Activated CD8-positive, alpha-beta memory T cell treated with anti-CD3 and anti-CD28 coated beads, Interleukin-2, amount 50 U/mL, for 4 hours (primary cell): ENCODE measurements at places on chromosomes 1 and 21.

DNA sequence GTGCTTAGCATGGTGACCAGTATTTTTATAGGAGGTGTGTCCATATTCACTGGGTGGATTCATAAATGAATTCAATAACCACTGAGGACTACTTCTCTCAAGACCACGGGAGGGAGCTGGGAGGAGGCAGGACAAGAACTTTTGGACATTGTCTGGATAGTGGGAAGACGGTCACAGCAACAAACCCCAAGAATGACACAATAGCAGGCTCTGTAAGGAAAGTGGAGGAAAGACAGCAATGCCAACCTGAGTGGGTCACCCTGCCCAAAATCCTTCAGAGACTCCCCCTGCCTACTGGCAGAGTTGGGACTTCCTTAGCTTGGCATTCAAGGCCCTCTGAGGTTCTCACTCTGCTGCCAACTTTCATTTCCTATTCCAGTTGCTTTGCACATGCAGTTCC lies 42.0 kb downstream of the GLIS1 start:
- no peak for DNase-seq

DNA sequence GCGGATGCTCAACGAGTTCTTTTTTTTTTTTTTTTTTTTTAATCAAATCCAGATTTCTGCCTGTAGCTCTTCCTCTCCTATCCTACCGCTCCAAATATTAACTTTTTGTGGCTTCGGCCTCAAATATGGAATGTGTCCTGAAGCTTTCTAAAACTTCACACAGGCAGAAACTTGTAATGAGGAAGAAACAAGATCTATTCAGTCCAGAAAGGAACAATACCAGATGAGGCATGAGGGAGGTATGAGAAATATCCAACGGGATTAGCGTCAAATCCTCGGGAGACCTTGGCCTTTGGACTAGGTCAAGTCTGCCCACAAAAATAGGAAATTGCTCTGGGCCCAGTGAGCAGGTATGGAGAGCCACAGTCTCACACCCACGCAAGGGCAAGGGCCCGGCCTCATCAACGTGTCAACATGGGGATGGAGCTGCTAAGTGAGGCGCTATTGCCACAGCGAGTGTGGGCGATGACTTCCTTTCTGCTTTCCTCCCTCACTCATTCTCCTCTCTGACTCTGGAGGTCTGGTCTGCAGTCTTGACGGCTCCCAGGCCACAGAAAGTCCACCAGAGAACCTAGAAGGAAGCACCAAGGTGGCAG lies 66.6 kb downstream of the BCAR3 start:
- DNase-seq: peak; percentile 23

DNA sequence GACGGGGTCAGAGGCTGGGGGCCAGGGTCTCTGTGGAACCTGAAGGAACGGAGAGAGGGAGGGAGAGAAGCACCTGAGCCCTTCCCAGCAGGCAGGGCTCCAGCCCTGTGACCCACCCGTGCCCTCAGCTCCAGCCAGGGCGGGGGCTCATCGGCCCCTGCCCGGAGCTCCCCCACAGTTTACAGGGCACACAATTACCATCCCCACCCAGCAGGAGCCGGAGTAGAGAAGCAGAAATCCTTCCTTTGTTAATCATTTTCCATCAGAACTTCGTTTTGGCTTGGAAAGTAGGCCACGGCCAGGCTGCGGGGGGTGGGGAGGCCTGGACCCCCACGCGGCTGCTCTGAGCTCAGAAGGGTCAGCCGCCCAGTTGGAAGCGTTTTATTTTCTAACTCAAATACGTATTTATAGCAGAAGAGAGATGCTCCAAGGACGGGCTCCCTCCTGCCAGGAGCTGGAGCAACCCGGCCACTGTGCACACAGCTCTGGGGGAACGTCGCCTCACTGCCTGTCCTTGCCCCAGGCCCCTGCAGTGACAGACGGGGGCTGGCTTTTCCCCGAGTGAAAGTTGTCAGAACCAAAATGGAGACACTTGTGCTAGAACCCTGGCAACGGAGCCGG lies 42.7 kb upstream of the ADARB1 start:
- no peak for DNase-seq

GRCh38 chr1:113993766-113994165 lies 14.5 kb downstream of the OLFML3 start:
- no peak for DNase-seq

DNA sequence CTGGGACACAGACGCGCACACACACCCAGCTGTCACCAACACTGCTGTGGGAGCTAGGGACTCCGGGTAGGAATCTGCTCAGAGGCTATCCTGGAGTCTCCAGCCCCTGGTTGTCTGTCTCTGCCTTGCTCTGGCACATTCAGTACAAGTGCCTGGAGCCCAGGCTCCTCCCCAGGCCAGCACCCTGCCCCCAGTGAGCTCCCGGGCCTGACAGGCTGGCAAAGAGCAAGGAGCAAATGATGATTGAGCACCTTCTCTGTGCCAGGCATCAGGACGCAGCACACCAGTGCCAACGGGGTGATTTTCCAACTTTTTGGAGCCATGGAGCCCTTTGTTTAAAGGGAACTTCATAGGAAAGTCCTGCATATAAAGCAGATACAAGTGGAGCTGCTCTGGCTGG lies 6.5 kb downstream of the CNTN2 start:
- no peak for DNase-seq

DNA sequence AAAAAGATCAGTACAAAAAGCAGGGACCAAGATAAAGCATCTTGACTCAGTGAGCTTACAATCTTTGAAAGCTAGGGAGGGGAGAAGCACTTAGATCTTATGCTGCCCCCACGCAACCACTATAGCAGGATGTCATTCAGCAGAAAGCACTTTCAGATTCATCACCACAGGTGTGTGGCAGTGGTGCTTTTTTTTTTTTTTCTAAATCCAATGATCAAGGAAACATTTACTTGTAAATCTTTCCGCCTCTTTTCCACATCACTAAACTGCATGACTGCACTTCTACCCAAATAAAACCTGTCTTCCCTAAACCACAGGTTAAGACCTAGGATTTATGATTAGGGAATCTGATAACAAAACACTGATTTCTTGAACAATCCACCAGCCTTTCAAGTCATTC lies 154.8 kb downstream of the SLC45A1 start:
- DNase-seq: peak; percentile 30

- no peak for DNase-seq
These were observed 25.1 kb upstream of the AGL start for GRCh38 chr1:99825098-99825497.

- no peak for DNase-seq
These were observed 39.4 kb downstream of the DMRTB1 start for GRCh38 chr1:53498555-53499131.

DNA sequence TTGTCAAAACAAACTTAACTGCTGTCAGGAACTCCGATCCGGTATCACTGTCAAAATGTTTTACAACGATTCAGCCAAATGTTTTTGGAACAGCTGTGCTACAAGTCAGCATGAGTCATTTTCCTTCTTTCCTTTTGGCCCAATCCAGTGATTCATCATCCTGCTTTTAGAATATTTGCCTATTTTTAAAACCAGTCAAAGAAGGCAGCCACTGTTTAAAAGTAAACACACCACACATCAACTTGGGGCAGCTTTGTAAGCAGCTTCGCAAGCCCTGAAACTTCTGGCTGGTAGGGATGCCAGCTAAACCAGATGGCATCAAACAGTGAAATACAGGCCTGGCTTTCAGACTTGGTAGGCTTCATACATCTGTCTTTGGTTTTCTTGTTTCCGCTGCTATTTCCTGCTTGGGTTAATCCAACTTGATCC lies 14.9 kb downstream of the MAP3K7CL start:
- DNase-seq: no peak

- peak; percentile 62 for DNase-seq
These were observed 1.6 kb upstream of the AJAP1 start for GRCh38 chr1:4652631-4653327.

GRCh38 chr1:90715309-90715708 lies 1.8 kb downstream of the BARHL2 start:
- DNase-seq: no peak

- DNase-seq: no peak
These were observed 80.4 kb upstream of the LRRC53 start for GRCh38 chr1:74592580-74593355.

DNA sequence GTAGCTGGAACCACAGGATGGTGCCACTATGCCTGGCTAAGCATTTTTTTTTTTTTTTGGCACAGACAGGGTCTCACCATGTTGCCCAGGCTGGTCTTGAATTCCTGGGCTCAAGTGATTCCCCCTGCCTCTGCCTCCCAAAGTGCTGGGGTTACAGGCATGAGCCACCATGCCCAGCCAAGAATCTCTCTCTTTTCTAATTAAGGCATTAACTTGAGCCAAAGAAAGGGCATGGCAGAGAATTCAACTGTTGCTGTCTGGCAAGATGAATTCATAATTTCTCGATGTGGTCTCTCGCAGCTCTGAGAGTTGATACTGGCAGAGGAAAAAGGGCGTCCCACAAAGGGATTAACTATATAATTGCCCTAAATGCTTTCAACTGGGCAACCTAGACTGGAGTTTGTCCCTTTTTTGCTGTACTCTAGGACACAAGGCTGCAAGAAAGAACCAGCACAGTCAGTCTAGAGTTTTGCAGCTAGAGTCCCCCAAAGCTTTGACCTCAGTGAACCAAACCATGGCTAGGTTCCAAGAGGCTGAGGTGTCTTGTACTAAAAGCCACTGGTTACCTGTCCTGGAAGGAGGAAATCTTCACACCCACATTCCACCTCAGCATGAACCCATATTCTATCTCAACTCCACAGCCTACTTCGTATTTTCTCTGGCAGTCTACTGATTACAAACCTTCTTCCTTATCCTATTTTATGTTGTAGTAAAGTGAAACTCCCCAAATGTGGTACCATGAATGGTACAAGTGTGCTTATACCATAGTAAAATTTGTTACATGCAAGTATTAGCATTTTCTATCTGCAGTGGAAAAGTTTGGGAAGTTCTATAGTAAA lies 51.2 kb downstream of the OPTC start:
- no peak for DNase-seq

- no peak for DNase-seq
These were observed 182.2 kb downstream of the PRDM16 start for GRCh38 chr1:3251099-3251806.

DNA sequence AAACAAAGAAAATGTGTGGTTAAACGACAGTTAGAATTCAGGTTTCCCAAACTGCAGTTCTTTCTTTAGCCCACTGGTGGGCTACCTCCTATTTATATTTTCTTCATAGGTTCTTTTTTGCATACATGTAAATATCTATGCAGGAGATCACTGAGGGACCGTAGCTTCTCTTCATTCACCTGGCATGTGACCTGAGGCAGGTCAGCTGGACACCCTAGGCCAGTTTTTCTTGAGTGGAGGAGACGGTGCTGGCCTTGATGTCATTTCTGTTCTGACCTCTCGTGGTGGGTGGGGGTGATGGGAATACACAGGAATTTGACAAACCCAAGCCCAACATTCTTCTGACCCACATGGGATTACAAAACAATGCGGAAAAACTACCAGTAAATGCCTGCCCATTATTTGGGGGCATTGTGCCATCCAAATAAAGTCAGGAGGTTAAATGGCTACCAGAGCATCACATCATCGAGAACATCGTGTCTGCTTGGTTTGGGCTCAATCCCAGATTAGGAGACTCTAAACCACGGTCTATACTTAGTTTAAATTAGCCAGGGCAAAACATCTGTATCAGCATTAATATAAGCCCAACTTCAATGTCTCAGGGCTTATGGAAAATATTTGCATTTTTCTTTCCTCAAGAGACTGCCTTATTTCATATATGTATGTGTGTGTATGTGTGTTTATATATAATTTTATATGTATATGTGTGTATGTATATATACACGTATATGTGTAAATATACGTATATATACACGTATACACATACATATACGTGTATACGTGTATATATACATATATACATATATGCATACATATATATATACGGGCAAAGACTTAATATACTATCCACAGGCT lies 7.4 kb upstream of the IRF2BP2 start:
- no peak for DNase-seq

DNA sequence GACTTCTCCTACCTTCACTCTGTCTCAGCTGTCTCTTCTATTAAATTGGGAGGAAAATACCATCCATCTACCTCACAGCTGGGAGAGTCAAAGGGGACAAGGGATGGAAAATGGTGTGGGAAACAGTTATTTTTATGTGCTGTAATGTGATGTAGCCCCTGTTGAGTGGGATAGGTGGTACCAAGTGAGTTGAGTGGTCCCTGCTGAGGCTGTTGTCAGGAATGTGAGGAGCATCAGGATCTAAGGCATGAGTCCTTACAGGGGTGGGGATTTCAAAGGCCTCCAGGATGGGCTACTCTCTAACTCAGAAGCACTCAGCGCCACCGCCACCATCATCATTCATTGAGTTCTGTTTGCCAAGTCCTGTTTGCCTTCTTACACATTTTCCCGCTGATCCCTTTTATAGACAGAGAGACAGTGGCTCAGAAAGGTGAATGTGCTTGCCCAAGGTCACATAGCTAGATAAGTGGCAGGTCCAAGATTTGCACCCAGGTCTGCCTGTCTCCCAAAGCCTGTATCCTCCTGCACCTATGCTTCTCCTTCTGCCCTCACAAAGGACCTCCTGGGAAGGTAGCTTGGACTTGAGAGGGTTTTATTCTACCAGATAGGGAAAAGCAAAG lies 4.6 kb upstream of the ID3 start:
- no peak for DNase-seq

DNA sequence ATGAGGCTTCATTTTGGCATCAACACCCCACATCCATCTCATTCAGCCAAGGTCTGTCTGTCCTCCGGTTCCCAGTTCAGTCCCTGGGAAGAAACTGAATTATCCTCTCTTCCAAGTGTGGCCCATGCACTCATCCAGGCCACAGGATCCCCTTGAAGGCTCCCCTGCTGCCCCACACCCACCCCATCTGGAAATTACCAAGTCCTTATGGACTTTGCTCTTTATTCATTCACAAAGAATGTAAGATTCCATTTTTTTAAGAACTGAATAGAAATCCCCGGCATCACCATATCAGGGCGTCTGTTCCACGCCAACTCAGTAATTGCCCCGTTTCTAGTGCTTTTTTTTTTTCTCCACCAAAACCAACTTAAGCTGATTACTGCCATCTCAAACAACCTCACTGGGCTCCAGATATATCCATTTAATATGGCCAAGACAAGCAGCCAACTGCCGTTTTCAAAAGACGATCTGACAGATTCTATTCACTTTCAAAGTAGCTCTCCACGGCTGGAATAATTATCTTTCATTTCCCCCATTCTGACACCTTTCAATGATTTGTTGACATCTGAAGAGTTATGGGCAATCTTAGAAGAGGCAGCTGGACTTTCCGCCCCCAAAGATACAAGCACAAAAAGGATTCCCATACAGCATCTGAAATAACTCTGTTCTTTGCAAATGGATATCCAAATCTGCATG lies 55.9 kb downstream of the OLIG1 start:
- no peak for DNase-seq

- no peak for DNase-seq
These were observed 37.8 kb downstream of the PYHIN1 start for GRCh38 chr1:158969166-158969565.

- DNase-seq: no peak
These were observed 28.4 kb upstream of the ST6GALNAC3 start for GRCh38 chr1:76046149-76046548.

GRCh38 chr1:99811747-99812146 lies 38.4 kb upstream of the AGL start:
- no peak for DNase-seq

DNA sequence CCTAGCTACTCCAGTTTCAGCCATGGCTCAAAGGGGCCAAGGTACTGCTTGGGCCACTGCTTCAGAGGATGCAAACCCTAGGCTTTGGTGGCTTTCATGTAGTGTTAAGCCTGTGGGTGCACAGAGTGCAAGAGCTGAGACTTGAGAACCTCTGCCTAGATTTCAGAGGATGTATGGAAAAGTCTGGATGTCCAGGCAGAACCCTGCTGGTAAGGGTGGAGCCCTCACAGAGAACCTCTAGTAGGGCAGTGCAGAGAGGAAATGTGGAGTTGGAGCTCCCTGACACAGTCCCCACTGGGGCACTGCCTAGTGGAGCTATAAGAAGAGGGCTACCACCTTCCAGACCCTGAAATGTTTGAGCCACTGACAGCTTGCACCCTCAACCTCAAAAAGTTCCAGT lies 16.2 kb downstream of the RIIAD1 start:
- DNase-seq: no peak
